Right atrium auricular region (tissue), 2 donors: ENCODE measurements at places on chromosomes 4 and X.

DNA sequence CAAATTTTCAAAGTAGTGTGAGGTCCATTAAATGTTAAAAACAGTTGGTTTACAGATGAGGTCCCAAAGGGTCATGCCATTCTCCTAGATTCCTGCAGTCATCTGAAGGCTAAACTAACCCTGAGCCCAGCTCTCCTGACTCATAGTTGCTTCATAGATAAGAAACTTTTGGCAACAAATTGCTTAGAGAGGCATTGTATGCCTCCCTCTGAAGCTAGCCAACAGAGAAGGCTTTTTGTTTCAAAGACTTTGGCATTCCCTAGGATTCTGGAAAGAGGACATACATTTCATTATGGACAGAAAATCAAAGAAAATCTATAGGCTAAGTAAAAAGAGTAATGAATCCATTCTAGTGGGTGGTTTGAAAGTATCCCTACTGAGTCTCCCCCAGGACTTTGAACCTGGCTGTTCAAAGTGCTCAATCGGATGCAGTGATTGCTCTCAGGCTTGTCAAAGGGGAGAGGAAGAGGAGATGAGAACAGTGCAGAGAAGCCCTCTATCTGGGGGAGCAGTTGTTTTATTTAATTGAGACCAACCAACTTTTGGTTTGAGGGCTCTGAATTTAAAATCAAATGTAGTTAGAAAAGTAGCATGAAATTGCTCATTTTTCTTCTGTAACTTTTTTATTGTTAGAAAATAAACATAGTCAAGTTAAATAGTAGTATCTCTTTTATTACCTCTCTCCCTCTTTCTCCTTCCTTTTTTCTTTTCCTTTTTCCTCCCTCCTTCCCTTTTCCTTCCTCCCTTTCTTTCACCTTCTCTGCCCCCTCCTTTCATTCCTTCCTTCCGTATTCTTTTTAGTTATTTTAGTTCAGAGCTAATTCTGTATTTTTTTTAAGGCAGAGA, 72.3 kb upstream of the ZNF518B start:
- H3K4me3 ChIP-seq: no peak overlapping the region
- no peak overlapping the region for H3K27ac ChIP-seq
- no peaks in the 10 kb centered on the region for H3K36me3 ChIP-seq
- DNase-seq: no peak
- no peaks in the 10 kb centered on the region for H3K27me3 ChIP-seq

GRCh38 chr4:1452431-1453051, 46.3 kb upstream of the NKX1-1 start:
- no peaks in the 10 kb centered on the region for H3K27me3 ChIP-seq
- no peaks in the 10 kb centered on the region for H3K4me1 ChIP-seq
- H3K4me3 ChIP-seq: no peak overlapping the region
- no peak overlapping the region for H3K27ac ChIP-seq
- no peak for DNase-seq

DNA sequence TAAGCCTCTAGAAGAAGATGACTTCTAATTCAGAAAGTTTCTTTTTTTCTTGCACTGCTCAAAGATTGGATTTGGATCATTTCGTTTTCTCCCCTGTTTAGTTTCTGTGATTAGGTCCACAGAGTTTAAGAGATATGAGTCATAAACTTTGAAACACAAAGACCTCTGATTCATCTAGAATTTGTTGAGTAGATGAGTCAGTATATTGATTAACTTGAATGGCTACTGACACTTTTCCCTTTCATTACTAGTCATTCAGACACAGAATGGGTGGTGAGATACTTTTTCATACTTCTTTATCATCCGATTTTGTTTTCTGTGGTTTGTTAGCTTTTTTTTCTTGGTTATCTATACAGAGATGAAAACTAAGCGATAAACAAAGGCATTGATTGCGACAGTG, 34.1 kb upstream of the AFF2 start:
- H3K36me3 ChIP-seq: no peaks in the 10 kb centered on the region
- DNase-seq: no peak
- H3K4me1 ChIP-seq: no peaks in the 10 kb centered on the region
- H3K27me3 ChIP-seq: no peaks in the 10 kb centered on the region

- no peaks in the 10 kb centered on the region for H3K36me3 ChIP-seq
- peaks cover 18% of the 10 kb centered on the region for H3K4me1 ChIP-seq
- DNase-seq: no peak
- H3K4me3 ChIP-seq: no peak overlapping the region
- no peaks in the 10 kb centered on the region for H3K27me3 ChIP-seq
- H3K27ac ChIP-seq: peak overlapping the region; percentile 85
Measured at GRCh38 chr4:151808542-151808941, 47.7 kb upstream of the GATB start.

DNA sequence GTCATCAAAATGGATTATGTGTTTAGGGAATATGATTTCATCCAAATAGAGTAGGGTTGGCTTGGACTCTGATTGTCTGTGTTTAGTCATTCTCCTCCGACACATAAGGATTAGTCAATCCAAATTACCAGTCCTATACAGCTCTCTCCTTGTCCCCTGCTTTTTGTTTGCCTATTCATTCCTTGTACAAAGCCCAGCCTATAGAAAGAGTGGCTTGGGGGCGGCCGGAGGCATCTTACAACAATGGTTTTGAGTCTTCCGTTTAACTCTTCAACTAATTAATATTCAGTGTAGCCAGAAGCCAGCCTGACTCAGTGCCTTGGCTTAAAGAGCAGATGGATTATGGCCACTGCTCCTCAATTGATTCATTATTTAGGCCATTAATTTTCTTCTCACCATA, 796.6 kb upstream of the POU3F4 start:
- no peaks in the 10 kb centered on the region for H3K4me1 ChIP-seq
- no peak overlapping the region for H3K27ac ChIP-seq
- DNase-seq: no peak
- no peaks in the 10 kb centered on the region for H3K27me3 ChIP-seq

DNA sequence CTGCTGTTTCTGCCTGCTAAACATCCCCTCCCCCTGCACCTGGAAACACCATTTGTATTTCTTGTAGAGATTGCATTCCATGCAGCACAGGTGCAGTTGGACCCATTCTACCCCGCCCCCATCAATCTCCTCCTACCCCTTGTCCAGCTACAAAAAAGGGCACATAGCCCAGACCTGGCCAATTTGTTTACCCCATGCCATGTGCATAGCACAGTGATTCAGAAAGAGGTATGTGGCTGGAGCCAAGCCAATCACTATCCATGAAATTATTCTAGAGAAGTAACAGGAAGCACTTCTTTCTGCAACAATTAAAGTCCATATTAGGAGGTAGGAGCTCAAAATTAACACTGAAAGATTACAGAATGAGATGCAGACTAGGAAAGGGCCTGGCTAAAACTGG, 20.2 kb upstream of the TMEM184C start:
- no peak overlapping the region for H3K27ac ChIP-seq
- H3K36me3 ChIP-seq: no peaks in the 10 kb centered on the region
- DNase-seq: no peak
- no peak overlapping the region for H3K4me3 ChIP-seq

GRCh38 chrX:132741689-132742088, 216.7 kb downstream of the HS6ST2 start:
- H3K4me1 ChIP-seq: no peaks in the 10 kb centered on the region
- H3K27me3 ChIP-seq: no peaks in the 10 kb centered on the region
- H3K36me3 ChIP-seq: no peaks in the 10 kb centered on the region
- no peak overlapping the region for H3K27ac ChIP-seq
- DNase-seq: no peak
- no peak overlapping the region for H3K4me3 ChIP-seq

DNA sequence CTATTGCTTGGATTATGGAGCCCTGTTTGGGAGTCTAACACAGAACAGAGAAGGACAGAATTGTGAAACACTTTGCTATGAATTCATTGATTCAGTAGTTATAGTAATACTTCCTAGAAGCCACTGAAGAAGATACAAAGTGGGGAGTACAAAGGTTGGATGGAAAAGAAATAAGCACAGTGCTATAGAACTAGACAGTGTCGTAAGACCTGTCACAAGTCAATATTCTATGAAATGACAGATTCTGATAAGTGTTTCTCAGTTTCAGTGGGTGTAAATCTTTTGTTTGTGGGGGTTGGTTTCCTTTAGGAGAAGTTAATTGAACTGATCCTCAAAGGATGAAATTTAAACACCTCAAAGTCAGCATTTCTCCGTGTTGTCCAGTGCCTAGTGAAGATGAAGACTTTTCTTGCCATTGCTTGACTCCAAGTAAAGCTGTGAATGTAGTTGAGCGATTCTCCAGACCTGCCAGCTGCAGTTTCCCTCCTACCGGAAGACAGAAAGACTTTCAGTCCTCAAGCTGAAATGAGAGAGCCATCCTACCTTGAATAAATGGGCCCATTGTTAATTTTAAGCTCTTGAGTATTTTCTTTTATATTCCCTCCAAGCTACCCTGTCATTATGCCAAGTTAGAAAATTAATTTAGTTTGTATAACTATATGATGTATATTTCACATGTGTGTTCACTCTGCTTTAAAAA, 7.9 kb downstream of the PDLIM5 start:
- H3K36me3 ChIP-seq: peaks cover 47% of the 10 kb centered on the region
- no peaks in the 10 kb centered on the region for H3K4me1 ChIP-seq
- peak overlapping the region; percentile 28 for H3K4me3 ChIP-seq
- peak overlapping the region; percentile 99 for H3K27ac ChIP-seq

- H3K27ac ChIP-seq: no peak overlapping the region
- no peak for DNase-seq
- H3K4me3 ChIP-seq: no peak overlapping the region
- H3K4me1 ChIP-seq: no peaks in the 10 kb centered on the region
Measured at GRCh38 chrX:78377186-78377585, 49.8 kb upstream of the CYSLTR1 start.

DNA sequence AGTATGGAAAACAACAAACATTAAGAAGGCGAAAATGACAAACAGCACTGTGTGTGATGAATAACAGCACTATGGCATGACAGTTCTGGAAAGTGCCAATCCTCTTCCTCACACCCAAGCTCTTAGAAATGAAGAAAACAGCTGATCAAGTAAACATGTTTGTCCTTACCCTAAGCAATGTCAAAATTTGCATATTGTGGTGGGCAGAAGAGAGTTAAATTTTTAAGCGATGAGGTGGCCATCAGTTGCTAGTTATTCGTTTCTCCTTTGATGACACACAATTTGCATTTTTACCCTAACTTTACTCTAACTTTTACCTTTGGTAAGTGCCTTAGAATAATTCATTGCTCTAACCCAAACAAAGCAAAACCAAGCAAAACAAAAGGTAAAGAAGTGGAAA, 8.8 kb downstream of the PROM1 start:
- no peaks in the 10 kb centered on the region for H3K4me1 ChIP-seq
- no peak overlapping the region for H3K27ac ChIP-seq
- DNase-seq: no peak
- no peak overlapping the region for H3K4me3 ChIP-seq
- no peaks in the 10 kb centered on the region for H3K27me3 ChIP-seq

- H3K4me3 ChIP-seq: no peak overlapping the region
- H3K27ac ChIP-seq: no peak overlapping the region
- H3K4me1 ChIP-seq: no peaks in the 10 kb centered on the region
- peaks cover 3% of the 10 kb centered on the region for H3K27me3 ChIP-seq
Measured at GRCh38 chrX:106454991-106455390, 156.8 kb upstream of the RADX start.

GRCh38 chr4:174549721-174550120, 27.4 kb upstream of the HPGD start:
- H3K36me3 ChIP-seq: no peaks in the 10 kb centered on the region
- H3K27me3 ChIP-seq: no peaks in the 10 kb centered on the region
- no peak for DNase-seq
- H3K27ac ChIP-seq: no peak overlapping the region
- H3K4me3 ChIP-seq: no peak overlapping the region

GRCh38 chr4:121030131-121030530, 42.2 kb downstream of the NDNF start:
- no peak overlapping the region for H3K27ac ChIP-seq
- H3K27me3 ChIP-seq: no peaks in the 10 kb centered on the region
- no peaks in the 10 kb centered on the region for H3K4me1 ChIP-seq

GRCh38 chr4:162498168-162498567, 334.4 kb upstream of the FSTL5 start:
- no peak overlapping the region for H3K27ac ChIP-seq
- no peaks in the 10 kb centered on the region for H3K27me3 ChIP-seq

DNA sequence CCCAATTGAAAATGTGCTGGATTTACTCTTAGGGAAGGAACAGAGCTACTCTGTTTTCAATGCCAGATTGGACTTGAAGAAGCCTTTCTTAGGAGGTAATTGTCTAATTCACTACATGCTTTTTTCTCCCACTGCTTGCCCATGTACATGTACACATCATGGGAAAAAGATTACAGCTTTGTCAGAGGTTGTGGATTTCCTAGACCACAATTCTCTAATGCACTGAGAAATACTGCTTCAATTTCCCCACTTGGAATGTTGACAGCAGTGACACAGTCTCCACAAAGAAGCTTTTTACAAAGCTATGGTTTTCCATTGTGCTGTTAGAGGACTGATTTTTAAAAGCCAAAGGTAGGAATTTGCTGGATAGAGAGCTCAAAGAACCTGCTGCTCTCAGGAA, 19.5 kb downstream of the ZAR1 start:
- no peak for DNase-seq
- H3K4me1 ChIP-seq: no peaks in the 10 kb centered on the region
- no peak overlapping the region for H3K27ac ChIP-seq
- no peaks in the 10 kb centered on the region for H3K27me3 ChIP-seq
- H3K36me3 ChIP-seq: peaks cover 65% of the 10 kb centered on the region
- no peak overlapping the region for H3K4me3 ChIP-seq

DNA sequence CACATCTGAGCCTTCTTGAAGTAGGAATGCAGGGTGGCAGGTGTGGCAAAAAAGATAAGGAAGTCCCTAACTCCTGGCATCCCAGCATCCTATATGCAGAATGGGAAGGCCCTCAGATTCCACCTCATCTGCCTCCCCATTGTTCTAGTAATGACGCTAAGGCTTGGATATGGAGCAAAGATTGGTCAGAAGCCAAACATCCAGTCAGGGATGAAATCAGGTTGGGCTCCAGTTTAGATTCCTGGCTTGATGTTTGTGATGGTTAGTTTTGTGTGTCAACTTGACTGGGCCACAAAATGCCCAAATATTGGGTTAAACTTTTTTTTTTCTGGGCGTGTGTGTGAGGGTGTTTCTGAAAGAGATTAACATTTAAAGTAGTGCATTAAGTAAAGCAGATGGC, 39.6 kb upstream of the MAGEA4 start:
- H3K27ac ChIP-seq: no peak overlapping the region
- DNase-seq: no peak
- H3K4me3 ChIP-seq: no peak overlapping the region
- no peaks in the 10 kb centered on the region for H3K27me3 ChIP-seq
- no peaks in the 10 kb centered on the region for H3K4me1 ChIP-seq
- no peaks in the 10 kb centered on the region for H3K36me3 ChIP-seq

DNA sequence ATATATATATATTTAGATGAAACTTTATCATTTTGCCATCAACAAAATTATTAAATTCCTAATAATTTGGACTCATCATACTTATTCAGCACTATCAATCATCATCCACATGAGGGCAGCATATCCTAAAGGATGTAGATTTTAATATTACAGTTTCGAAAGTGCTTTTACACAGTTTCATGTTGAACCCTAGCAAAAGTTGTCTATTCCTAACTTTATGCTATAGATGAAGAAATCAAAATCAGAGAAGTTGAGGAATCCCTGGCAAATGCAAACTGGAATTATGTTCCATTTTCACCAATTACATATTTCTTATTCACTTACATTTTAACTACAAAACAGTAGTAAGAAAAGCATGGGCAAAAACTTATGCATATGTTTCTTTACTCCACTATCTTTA, 36.6 kb upstream of the UGT2A1 start:
- H3K4me1 ChIP-seq: no peaks in the 10 kb centered on the region
- no peak overlapping the region for H3K4me3 ChIP-seq
- no peak overlapping the region for H3K27ac ChIP-seq
- no peaks in the 10 kb centered on the region for H3K27me3 ChIP-seq

GRCh38 chrX:19331831-19332230, 11.9 kb upstream of the PDHA1 start:
- no peak for DNase-seq
- H3K4me3 ChIP-seq: no peak overlapping the region
- H3K27ac ChIP-seq: no peak overlapping the region
- H3K27me3 ChIP-seq: no peaks in the 10 kb centered on the region
- no peaks in the 10 kb centered on the region for H3K4me1 ChIP-seq
- H3K36me3 ChIP-seq: no peaks in the 10 kb centered on the region
